OCI-LY7 (cell line): ENCODE measurements at places on chromosomes 12 and 14.

GRCh38 chr12:21478756-21479455, 22.5 kb downstream of the RECQL start:
- DNase-seq = no peak

DNA sequence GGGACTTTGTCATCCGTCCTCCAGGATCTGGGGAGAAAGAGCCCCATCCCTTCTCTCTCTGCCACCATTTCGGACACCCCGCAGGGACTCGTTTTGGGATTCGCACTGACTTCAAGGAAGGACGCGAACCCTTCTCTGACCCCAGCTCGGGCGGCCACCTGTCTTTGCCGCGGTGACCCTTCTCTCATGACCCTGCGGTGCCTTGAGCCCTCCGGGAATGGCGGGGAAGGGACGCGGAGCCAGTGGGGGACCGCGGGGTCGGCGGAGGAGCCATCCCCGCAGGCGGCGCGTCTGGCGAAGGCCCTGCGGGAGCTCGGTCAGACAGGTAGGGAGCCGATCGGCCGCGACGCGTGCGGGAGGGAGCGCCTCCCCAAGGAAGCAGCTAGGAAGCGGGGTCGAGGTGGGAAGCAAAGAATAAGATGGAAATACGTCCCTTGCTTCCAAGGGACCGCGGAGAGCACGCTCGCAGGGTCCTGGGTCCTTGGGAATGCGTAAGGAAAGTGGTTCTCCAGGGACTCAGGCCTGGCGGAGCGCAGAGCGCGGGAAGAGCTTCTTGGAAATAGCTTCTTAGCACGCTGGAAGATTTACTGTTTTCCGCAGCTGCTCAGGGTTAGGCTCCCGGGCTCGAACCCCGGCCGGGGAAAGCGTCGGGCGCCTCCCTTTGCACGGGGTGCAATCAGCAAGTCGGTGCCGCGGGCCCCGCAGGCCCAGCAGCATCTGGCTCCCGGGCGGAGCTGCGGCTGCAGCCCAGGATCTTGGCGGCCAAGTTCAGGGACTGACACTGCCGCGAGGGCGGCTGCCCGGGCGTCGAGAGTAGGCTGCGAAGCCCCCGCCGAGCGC, 457 bp downstream of the SOCS2 start:
- DNase-seq = no peak

DNA sequence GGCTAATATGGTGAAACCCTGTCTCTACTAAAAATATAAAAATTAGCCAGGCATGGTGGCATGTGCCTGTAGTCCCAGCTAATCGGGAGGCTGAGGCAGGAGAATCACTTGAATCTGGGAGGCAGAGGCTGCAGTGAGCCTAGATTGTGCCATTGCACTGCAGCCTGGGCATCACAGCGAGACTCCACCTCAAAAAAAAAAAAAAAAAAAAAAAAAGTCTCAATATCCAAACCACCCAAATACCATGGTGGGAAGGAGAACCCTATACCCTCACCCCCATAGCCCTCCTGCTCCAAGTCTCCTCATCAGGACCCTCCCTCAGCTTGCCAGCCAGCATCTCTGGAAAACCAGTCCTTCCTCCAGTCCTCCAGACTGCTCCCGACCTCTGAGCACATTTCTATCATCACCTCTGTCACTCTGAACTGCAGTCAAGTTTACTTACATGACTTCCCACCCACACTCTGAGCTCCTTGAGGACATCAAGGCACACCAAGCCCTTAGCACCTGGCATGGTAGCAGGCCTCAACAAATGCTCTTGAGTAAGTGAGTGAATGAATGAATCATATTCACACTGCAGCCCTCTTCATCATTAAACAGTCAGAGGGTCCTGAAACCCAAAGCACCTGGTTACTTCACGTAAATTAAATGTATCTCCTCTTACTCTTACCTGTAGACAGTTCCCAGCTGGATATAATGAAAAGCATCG, 35.2 kb downstream of the NT5DC3 start:
- no peak for DNase-seq

DNA sequence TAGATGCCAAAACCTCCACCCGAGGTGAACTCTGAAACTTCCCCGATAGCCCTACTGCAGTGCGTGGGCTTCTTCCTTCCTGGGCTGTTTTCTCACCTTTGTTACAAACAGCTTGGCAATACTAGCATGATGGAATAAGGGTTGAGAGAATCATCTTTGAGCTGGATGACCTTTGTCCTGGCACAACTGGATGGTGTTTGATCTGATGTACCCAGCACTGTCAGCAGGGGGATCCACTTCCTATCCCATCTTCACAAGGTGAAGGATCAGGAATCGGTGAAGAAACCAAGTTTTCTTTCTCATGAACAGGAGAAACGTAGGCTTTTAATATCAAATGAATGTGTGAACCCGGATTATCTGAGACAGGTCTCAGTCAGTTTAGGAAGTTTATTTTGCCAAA, 19.5 kb upstream of the LRRC10 start:
- no peak for DNase-seq

- no peak for DNase-seq
Measured at GRCh38 chr12:103909811-103910210, 20.4 kb upstream of the HSP90B1 start.

DNA sequence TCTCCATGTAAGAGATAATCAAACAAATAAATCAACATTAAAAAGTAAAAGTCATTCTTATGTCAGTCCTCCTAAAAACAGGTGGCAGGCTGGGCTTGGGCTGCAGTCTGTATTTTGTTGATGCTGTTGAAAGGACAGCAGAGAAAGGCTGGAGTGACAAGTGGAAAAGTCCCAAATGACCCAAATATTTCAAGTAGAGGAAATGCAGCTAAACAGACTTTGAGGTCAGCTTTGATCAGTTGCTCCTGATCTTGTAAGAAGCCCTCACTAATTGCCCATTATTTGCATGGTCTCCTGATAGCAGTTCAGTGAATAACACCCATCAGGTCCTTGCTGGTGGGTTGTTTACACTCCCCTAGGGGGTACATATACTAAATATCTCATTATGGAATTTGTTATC, 24.9 kb downstream of the TBX3 start:
- DNase-seq = no peak

GRCh38 chr12:66241061-66242043, 52.3 kb downstream of the IRAK3 start:
- no peak for DNase-seq

- no peak for DNase-seq
Measured at GRCh38 chr12:91058786-91059185, 962 bp upstream of the KERA start.

DNA sequence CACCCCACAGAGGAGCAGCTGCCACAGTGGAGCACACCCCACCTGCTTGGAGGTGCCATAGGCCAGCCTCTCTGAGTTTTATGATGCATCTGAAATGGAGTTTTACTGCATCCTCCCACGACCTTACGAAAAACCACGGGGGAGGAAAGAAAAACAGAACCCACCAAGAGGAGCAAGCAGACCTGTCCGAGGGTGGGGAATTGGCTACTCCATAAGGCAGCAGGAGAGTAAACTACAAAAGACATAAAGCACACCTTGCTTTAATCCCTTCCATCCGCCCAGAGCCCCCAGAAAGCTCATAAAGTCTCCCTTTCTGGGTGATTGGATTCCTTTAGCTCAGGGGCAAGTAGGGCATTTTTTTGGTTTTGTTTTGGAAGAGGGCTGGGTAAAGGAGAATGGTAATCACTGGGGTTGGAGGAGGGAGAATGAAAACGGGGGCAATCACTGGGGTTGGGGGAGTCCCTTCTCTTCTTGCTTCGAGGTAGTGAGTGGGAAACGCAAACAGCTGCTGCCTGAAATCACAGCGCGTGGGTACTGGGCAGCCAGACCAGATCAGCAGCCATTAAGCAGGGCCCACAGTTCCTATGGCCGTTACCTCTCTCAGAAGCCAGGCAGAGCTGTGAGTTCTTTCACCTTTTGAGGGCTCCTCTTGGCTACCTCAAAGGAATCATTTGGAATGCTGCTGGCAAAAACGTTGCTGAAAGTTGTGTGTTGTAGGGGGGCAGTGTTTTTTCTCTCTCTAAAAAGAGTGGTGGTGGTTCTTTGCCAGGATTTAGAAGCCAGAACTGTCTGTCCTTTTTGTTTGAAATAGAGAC, 433.6 kb downstream of the ZFP36L1 start:
- DNase-seq = no peak

DNA sequence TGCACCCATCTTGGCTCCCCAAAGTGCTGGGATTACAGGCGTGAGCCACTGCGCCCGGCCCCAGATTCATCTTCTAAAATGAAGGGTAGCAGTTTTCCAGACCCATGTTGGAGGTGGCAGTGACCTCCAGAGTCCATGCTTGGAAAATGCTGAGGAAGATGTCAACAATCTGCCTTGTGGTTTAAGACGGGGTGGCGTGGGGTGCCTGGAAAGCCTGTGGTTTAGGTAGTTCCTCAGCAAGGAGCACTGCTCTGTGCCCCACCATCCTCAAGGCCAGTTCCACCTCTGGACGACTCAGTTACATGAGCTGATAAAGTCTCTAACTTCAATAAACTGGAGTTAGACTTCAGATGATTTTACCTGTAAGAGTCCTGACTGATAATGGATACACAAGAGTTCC, 48.6 kb downstream of the DRAM1 start:
- no peak for DNase-seq

GRCh38 chr14:104590240-104590965, 10.8 kb downstream of the C14orf180 start:
- DNase-seq = no peak

- no peak for DNase-seq
Measured at GRCh38 chr12:130375296-130376287, 37.9 kb downstream of the PIWIL1 start.

- no peak for DNase-seq
Measured at GRCh38 chr14:76729953-76730505, 31.2 kb upstream of the VASH1 start.

DNA sequence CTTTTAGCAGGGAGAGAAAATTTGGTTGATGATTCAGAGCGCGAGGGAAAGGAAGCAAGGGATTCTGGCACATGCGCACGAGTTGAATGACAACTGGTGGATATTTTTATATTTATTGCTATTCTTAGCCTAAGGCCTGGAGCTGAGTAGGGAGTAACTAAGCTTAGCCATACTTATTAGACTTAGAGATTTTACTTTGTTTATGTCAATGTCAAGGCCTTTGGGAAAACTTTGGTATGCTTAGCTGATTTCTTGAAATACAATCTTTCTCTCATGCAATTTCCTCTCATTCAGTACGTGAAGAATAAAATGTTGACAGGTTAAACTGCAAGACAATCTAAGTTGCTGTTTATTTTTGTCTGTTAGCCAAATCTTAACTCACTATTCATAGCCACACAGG, 101.1 kb downstream of the CRADD start:
- no peak for DNase-seq

DNA sequence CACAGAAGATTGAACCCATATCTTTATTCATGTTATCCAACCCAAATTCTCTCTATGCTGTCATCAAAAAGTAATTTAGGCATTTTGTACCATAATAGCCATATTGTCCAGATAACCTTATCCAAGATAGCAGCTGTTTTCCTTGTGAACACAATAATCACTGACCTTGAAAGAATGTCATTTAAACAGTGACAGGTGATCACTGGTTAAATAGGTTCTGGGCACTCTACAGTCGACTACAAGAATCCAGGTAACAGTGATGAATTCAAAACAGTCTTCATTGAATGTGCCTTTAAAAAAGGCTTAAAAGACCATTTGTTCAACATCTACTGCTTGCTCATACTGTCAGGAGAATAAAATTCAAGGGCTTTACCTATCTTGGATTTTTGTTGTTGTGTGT, 4.6 kb upstream of the SPX start:
- DNase-seq = no peak

GRCh38 chr14:65251213-65251612, 148.9 kb upstream of the MAX start:
- no peak for DNase-seq

DNA sequence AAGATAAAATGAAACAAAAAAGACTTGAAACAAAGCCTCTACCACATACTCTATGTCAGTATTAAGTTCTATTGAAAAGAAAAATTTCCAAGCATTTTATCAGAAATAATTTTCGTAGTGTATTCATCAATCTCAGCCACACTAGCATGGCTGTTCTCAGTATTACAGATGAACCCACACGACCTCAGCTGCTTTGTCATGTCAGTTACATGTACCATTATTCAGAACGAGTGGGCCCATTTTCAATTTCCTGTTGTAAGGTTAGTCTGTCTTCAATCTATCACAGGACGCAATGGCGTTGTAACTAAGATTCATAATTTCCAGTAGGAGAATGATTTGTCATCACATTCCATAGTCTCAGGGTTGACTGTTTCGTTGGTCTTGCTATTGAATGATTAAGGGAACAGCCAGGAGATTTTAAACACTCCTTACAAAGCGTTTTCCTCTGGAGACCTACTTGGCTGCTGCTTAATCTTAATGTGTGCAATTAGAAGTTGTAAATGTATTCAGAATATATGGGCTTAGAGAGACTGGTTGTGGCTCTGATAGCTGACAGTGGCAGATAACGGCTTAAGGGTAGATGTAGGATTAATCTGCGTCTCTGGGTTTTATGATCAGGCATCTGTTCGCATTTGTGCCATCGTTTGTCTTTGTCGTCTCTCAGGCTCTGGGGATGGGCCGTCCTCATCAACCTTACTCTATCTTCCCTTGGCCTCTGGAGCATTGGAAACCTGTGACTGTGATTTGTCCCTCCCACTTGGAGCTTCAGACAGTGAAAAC, 65.4 kb downstream of the GLT1D1 start:
- DNase-seq = no peak

DNA sequence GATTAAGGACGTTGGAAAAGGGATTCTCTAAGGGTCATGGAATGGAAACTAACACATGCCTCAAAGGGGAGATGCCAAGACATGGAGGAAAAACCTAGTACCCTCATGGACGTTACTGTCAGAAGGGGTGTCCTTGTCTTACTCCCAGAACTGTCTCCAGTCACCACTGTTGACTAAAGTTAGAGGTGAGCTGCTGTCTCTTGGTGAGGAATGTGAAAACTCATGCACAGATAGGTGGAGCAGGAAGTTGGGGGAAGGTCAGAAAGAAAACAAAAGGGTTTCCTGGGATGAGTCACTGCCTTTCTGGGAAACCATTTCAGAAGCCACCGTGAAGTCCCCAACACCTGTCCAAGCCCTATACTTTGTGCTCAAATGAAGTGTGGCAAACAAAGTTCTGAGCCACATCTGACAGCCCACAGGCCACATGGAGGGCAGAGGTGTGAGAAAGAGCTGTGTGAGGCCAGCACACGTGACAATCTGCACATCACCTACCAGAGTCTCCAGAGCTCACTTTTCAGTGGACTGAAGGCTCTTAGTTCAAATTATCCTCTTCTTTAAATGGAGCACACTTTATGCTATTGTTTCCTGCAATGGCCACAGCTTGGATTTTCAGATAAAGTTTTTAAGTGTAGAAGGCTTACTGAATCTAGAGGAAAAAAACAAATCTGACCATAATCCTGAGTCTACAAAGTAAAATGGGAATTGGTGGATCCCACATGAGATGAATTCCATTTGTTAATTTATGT, 92.9 kb upstream of the EGLN3 start:
- no peak for DNase-seq

GRCh38 chr12:95829395-95829794, 29.4 kb upstream of the SNRPF start:
- DNase-seq = no peak

- DNase-seq = no peak
Measured at GRCh38 chr14:87409393-87409792, 583.6 kb downstream of the GALC start.

- no peak for DNase-seq
Measured at GRCh38 chr14:104364830-104365229, 214.7 kb upstream of the C14orf180 start.

- no peak for DNase-seq
Measured at GRCh38 chr14:92435154-92435553, 78.4 kb upstream of the RIN3 start.

GRCh38 chr14:30462358-30462757, 96.6 kb upstream of the G2E3 start:
- DNase-seq = no peak

- no peak for DNase-seq
Measured at GRCh38 chr12:48061938-48062719, 43.8 kb downstream of the SENP1 start.
